ENCODE measurements at places on chromosomes 11 and 22.

DNA sequence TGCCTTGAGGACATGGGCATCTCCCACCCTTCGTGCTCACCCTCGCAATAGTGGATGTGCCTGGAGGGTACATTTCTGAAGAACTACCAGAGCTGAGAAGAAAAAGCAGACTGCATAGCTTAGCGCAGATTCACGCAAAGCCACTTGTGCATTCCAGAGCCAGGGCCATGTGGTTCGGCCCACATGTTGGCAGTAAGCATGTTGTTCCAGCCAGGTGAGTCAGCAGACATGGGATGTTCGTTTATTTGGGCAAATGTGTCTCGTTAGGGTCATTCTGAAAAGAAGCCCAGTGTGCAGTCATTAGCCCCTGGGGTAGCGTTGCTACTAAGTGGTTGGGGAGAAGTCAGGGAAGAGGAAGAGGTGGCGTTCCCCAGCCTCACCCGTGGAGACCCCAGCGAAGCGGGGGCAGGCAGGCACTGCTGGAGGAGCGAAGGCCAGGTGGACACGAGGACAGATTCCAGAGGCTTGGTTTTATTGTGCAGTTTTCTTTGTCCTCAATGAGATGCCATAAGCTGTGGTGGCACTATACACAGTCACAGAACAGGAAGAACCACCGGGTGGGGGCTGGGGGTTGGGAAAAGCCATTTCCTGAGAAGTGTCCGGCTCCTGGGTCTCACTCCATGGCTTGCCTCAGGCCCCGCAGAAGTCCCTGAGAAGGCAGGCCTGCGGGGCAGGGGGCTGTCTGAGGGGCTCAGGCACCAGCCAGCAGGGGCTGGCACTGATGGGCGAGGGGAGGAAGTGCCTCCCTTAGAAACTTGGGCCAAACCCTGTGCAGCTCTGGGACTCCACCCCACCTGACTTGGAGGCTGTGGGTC lies 5.0 kb downstream of the THY1 start:
- no peak for DNase-seq

DNA sequence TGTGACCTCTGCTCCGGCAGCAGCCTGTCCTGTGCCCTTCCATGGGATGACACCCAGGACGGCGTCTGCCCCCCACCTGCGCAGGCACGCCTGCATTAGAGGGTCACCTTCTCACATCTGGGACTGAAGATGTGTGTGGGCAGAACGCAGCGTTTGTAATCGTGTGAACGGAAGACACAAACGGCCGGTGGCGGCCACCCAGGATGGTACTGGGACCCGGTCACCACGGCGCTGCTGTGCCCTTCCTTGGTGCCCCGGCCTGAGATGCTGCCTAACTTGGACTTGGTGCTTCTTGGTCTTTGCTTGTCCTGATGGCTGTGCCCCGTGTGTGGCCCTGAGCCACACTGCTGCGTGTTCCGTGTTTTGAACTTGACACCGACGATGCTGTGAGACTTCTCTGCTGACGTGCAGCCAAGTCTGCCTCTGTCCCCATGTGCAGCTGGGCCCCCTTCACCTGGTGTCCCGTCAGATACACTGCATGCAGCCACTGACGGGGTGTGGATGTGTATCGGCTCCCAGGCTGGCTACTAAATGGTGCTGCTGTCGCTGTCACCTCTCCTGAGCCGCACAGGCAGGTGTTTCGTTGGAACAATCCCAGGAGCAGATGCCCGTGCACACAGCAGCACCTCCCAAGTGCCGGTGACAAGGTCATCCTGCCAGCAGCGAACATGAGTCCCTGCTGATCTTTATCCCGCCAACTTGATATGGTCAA lies 21.4 kb downstream of the YPEL1 start:
- DNase-seq = no peak

DNA sequence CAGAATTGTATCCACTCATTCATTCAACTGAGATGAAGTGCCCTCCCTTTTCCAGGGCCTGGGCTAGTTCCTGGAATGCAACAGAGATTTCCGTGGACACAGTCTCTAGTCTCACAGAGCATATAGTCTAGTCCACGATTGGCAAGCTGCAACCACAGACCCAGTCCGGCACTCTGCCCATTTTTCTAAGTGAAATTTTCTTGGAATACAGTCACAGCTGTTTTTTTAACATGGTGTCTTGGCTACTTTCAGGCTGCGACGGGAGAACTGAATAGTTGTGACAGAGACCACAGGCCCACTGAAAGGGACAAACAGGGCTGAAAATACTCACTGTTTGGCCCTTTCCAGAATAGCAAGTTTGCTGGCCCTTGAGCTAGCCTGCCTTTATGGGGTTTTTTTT lies 29.2 kb downstream of the ALG12 start:
- DNase-seq = no peak

DNA sequence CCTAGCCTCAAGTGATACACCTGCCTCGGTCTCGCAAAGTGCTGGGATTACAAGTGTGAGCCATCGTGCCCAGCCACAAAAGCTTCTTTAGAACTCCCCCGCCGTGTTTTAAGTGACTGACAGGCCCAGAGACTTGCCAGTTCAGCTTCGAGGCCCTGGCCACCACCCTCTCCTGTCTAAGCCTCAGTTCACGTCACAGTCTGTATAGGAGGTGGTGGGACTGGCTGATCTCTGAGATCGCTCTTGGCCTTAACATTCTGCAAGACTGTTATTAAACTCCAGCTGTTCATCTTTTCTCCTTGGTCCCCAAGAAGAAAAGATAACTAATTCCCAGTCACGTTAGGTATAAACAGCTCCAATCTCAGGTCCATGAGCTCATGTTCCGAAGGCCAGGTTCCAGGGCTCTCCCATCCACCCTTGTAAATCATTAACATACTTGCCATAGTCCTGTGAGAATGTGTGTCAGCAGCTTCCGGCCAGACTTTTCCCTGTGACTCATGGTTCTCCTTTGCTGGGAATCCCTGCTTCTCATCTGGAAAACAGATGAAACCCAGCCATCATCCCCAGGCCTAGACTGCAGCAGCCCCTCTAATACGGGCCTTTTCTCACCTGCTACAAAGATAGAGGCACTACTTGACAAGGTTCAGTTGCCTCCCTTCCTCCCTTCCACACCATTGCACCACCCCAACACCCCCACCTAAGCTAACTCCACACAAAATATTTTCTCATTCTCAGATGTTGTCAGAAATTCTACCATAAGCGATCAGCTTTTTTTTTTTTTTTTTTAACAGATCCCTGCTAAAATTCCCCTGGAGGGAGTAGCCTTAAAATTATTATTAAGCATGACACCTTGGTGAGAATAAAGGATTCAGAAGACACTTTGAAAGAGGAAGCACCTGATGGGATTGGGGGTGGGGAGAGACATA lies 5.6 kb upstream of the KIAA0930 start:
- DNase-seq = no peak

DNA sequence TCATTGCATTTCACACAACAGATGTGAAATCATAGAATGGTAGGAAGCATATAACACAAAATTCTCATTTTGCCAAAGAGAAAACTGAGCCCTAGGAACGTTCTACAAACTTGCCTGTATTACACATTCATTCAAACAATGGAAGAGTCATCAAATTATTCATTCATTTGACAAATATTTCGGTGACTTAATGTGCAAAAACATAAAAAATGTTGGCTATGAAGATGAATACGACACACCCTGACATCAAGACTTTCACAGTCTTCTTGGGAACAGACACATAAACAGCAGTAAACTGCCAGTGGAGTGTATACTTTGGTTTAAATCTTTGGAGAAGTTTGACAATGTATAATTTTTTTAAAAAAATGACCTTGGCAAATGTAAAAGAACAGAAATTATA lies 20.4 kb upstream of the C11orf87 start:
- DNase-seq = no peak

DNA sequence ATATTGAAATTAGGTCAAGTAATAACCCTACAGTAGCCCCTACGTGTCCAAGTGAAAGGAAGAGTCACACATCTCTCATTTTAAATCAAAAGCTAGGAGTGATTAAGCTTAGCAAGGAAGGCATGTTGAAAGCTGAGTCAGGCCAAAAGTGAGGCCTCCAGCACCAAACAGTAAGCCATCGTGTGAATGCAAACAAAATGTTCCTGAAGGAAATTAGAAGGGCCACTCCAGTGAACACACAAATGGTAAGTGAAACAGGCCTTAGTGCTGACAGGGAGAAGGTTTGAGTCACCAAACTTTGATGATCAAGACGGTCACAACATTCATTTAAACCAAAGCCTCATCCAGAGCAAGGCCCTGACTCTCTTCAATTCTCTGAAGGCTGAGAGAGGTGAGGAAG lies 127.2 kb downstream of the SHANK2 start:
- DNase-seq = no peak

GRCh38 chr22:46457502-46458488 lies 79.6 kb downstream of the CELSR1 start:
- no peak for DNase-seq

GRCh38 chr22:46970411-46971098 lies 208.1 kb downstream of the TBC1D22A start:
- DNase-seq = no peak

DNA sequence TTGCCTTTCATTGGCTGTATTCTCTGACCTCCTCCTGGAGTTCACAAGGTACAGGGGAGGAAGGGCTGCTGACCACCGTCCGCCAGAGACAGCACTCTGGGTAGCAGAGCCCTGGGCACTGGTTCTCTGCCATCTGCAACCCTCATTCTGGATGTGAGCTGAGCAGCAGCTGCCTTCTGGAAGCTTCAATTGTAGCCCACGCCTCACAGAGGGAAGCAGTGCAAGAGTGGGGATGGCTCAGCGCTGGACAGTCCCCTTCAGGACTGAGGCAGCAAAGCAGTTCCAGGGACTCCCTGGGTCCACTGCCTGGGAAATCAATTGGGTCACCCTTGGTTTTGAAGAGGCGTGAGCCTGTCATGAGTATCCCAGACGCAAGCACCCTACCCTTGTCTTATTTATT lies 346.2 kb downstream of the CADM1 start:
- DNase-seq = no peak

- no peak for DNase-seq
Observed at GRCh38 chr11:69353696-69354544, 60.0 kb downstream of the MYEOV start.

DNA sequence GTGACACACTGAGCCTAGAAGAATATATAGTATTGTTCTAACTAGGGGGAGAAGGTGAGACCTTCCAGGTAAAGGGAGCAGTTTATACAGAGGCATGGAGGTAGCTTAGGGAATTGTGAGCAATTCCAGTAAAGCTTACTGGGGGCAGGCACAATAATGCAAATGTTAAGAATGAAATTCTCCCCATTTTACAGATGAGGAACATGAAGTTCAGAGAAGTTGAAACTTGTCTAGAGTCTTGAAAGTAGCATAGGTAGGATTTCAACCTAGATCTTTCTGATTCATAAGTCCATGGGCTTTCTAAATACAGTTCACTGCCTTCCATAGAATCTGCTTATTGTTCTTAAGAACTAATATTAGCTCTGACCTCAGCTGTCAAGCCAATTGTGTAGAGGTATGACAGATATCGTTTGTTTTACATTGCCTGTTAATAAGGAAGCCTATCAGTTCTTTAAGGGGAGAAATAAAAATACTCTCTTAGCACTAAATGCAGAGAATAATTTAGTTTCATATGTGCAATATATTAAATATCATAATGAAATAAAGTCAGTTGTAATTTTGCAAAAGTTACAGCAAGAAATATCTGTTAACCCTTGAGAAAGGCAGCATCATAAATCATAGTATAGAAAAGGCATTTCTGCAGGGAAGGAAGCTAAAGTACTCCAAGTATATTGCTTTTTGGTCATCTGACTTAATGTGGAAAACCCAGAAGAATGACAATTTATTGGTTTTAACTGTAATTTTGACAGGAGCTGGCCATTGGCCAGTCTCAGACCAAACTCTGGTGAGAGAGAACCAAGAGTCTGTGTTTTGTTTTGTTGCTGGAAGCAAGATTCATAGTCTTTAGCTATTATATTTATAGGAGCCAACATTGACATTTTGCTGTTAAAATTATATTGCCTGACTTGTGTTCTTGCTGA lies 181.8 kb downstream of the UVRAG start:
- no peak for DNase-seq

DNA sequence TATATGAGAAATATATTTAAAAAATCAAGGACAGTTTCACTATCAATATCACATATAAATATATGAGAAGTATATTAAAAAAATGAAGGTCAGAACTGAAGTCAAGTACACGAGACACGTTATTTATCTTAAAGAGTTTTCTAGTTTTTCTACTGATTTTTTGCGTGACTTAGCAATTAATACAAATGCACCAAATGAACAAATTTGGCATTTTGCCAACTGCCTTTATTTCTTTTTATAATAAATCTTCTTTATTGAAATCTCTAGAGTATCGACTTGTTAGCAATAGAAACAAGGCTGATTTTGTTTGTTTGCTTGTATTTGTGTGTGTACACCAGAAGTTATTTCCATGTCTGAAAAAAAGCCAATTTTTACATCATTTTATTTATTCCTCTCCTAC lies 1684.7 kb upstream of the RAG2 start:
- no peak for DNase-seq

DNA sequence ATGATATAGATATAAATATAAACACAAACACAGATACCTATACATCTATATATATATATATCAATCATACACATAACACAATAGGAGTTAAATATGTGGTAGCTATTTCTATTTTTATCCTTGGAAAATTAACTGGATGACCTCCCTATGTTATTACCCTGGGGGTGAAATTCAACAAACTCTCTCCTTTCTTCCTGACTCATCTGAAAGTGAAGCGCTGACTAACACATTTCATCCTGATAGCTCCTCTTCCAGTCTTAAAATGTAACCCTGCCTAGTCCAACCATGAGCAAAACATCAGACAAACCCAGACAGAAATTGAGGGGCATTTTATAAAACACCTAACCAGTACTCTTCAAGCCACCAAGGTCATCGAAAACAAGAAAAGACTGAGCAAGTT lies 220.6 kb upstream of the ISX start:
- no peak for DNase-seq

DNA sequence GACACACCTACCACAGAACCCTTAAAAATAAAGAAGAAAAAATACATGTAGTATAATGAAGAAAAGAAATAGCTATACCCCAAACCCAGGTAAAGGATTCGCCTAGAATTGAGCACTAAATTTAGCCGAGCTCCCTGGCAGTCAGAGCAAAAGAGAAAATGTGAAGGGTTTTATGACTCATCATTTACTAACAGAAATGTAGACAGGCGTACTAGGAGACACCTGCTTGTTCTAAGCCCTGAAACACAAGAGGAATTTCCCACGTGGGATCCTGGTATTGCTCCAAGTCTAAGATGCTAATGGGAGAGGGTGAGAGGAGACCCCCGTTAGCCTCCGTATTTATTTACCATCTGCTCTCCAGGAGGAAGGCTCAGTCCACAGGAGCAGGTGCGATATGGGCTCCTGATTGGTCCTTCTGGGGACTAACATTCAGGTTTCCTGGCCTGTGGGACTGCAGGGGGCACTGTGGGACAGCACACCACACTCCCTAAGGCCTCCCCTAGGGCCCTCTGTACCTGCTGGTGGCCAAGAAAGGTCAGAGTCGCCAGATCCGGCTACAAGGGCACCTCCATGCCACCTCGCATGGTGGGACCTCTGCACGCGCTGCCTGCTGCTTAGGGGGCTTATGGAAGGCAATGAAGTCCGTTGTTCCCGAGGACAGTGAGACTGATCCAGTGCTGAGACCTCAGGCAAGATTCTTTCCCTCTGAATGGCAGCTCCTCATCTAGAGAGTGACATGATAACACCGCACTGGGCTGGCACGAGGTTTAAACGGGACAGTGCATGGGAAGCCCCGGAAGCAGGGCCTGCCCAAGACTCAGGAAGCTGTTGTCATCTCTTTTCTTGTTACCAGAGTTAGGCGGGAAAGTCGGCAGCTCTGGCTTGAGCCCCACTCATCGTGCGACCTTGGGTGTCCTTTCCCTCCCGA lies 25.8 kb downstream of the KCNC1 start:
- DNase-seq = no peak

GRCh38 chr11:74981888-74982287 lies 6.8 kb upstream of the NEU3 start:
- DNase-seq = no peak

- no peak for DNase-seq
Observed at GRCh38 chr22:46028106-46028991, 51.4 kb upstream of the WNT7B start.

All from NCI-H2081 treated with DMSO at 0.1 percent for 48 hours (cell line).